ENCODE measurements at places on chromosomes 12 and 14.

- DNase-seq: no peak
Observed at GRCh38 chr14:96117101-96117897, 78.1 kb downstream of the C14orf132 start.

GRCh38 chr12:55732288-55732687 is 3.5 kb upstream of the CD63 start:
- no peak for DNase-seq

DNA sequence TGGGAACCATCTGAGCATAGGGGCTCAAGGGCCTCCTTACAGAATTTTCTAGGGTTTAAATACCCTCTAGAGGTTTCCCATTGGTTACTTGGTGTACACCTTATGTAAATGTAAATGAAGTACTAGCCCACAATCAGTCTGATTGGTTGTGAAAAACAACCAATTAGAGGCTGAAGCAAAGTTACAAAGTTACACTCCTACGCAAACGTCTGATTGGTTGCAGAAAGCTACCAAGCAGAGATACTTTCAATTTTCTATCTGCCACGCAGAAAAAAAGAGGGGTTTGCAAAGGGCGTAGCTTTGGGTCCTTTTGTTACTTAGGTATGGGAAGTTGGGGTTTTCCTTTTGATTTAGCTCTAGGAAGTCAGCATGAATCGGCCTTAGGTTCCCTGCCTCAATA is 1.8 kb upstream of the TMEM19 start:
- no peak for DNase-seq

DNA sequence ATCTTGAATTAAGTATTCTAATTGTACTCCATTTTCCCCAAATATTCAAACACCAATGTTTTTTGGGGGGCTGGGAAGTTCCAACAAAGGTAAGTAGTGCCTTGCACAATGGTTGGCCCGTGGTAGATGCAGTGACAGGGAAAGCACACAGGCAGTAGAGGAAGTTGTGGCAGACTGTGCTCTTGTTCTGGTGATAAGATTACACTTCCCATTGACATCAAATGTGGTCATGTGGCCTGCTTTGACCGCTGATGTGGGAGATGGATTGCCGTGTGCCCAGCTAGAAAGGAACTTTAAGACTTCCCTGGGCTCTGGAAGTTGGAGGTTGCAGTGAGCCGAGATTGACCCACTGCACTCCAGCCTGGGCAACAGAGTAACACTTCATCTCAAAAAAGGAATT is 223.8 kb downstream of the VRK1 start:
- DNase-seq: no peak

DNA sequence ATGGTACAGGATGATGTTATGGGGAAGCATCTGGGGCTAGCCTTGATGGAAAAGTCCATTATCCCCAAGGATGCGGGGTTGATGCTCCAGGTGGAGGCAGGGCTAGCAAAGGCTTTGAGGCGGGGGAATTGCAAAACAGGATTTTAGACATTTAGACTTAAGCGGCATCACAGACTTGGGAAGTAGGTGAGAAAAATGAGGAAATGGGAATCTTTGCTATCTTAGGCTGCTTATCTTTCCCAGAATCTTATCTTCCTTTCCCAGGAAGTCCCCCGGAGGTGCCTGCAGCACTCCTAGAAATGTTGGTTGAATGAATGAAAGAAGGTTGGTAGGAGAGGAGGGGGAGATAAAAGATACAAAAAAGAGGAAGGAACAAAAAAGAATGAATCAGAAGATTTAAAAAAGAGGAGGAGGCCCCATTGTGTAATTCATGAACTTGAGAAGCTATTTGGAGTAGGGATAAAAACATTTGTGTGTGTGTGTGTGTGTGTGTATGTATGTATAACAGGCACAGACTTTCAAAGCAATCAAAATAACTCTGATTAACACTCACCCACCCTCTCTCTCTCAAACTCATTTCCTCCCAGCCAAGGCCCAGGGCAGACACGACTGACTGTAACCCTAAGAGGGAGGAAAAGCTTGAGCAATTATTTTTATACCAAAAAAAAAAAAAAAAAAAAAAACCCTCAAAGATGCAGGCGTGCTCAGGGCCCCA is 62.5 kb upstream of the TBX3 start:
- no peak for DNase-seq

DNA sequence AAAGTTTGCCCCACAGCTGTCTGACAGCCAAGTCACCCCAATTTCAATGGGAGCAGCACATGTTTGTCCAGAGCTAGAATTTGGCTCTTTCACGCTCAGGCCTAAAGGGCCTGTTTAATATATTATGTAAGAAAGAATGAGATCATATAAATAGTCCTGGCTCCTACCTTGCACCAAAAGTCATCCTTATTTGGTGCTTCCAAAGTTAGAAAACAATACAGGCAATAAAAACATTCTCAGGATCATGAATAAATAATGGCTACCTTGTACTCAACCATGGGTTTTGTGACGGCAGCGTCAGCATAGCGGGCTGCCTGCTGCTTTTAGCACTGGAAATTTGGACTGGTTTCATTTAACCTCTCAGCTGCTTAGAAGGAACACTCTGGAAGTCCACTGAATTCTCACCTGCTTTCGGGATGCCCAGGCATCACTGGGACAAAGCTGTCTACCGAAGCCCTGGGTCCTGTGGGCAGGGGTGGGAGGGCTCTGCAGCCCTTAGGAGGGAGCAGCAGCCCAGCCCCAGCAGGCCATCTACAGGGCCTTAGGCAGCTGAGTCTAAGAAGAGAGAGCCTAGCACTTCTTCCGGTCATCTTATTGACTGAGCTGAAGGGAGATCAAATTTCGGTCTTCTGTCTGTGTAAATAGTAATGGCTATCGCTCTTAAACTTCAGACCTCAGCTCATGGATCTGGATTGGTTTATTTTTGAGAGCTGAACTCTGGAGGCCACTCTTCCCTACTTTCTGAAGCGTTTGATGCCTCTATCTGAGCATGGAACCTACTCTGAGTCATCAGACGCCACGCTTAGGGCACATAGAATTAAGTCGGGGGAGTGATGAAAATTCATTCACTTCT is 106.5 kb downstream of the SAMD4A start:
- no peak for DNase-seq

- DNase-seq: no peak
Observed at GRCh38 chr12:749751-750270, 2.6 kb upstream of the WNK1 start.

DNA sequence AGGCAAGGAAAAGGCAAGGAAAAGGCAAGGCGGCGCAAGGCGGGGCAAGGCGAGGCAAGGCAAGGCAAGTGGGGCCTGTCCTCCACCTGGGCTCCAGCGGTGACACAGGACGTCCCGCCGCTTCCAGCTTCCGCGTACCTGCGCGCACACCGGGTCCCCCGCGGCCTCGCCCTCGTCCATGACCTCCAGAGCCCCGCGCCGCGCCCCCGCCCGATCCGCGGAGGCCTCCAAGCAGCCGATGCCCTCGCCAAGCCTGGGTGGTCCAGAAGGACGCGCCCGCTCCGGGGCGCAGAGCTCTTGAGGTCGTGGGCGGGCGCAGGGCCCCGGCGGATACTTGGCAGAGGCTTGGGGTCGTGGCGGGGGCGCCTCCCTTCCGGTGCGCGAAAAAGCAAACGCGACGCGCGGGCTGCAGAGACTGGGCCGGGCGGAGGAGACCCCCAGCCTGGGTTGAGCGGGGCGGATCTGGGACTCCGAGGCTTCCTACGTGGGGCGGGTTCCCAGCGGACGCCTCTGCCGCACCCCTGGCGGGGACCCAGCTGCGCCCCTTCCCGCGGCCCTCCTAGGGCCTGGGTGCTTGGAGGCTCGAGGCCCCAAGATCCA is 60.8 kb upstream of the EIF5 start:
- DNase-seq: no peak

GRCh38 chr12:116539905-116540482 is 19.2 kb upstream of the MAP1LC3B2 start:
- DNase-seq: no peak

DNA sequence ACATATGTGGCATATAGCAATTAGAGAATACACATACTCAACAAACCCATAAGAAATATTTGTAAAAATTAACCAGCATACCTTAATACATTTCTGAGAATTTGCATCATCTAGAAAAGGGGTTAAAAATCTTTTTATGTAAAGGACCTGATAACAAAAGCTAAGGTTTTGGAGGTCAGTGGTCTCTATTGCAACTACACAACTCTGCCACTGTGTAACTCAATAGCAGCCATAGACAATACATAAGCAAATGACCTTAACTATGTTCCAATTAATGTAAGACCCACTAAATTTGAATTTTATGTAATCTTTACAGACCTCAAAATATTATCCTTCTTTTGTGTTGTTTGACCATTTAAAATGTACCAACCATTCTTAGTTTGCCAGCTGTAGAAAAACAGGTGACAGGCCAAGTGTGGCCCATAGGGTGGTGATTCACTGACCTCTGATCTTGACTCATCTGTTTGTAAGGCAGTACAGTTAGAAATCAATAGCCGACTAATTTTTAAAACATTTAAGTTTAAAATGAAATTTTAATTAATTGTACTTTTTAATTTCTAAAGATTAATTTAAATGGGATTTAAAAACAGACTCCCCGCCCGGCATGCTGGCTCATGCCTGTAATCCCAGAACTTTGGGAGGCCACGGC is 7.4 kb upstream of the EPS8 start:
- DNase-seq: no peak

- no peak for DNase-seq
Observed at GRCh38 chr12:15863984-15864383, 18.2 kb upstream of the STRAP start.

DNA sequence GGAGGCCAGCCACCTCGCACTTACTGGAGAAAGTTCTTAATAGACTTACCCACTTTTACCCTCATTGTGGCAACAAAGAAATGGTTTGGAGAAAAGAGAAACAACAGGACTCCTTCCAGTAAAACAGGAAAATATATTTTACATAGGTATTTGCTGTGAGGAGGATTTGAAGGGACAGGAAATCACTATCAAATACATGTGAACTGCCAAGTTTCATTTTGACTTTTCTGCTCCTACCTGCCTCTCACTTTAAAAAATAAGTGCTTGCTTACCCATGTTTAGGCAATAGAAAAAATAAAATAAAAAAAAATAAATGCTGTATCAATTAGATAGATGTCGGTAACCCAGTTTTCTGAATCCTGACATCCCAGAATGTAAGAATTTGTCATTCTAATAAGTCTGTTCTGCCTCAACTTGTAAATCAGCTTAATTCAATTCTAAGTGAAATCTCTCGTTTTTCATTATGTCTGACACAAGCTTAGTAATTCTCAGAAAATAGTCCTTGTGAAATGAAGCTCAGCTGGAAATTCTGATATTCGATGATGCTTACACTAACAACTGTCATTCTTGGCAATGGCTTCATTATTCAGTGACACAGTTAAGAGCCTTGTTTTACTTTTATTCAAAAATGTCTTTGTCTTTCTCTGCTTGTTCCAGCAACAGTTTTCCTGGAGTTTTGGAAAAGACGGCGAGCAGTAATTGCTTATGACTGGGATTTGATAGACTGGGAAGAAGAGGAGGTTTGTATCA is 131.3 kb downstream of the SLC5A8 start:
- no peak for DNase-seq

GRCh38 chr14:94176808-94177207 is 2.7 kb downstream of the PPP4R4 start:
- DNase-seq: no peak

- DNase-seq: no peak
Observed at GRCh38 chr14:78959674-78960264, 789.6 kb downstream of the NRXN3 start.

- DNase-seq: no peak
Observed at GRCh38 chr14:93019970-93020369, 95.8 kb downstream of the ITPK1 start.

DNA sequence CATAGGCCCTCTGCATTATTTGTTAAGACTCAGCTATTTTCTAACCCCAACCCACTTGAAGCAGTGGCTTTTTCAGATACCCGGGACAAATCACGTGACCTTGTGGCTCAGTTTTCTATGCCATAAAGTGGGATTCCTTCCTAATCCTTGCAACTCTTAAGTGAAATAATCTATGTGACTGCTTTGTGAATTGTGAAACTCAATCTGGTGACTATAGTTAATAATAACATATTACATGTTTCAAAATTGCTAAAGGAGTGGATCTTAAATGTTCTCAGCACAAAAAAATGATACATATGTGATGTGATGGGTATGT is 17.3 kb downstream of the EML1 start:
- no peak for DNase-seq

DNA sequence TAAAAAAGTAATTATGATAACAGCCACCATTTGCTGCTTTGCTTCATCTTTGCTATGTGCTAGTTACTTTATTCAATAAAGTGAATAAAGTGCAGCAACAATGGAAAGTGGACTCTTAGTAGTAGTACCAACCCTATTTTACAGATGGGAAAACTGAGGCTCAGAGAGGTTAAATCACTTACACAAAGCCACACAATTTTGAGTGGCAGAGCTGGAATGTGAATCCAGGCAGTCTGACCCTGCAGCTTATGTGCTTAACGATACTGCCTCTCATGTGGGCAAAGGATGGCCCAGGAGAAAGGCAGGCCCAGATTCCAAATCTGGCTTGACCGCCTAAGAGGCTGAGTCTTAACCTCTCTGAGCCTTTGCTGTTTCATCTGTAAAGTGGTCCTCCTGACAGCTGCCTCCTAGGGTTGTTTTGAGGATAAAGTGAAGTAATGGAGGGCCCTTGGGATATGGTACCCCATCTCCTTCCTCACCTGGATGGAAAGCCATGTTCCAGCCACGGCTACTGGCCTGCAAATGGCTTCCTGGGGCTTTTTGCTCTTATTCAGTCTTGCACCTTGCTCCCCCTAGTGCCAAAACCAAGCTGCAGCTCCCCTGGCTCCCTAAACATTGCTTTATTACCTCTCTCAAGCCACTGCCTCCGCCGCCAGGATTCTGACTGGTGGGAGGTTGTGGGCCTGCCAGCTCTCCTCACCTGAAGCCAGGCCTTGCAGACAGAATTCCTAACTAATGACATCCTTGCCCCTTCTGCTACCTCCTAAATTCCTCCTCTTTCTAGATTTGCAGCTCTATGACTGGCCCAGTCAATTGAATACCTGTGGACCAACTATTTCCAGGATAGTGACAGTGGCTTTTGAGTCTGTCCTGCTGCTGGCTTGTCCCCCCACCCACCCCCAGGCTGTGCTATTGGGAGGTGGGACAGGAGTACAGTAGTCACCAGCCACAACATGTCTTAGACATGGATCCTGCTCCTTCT is 283.3 kb upstream of the PWP1 start:
- no peak for DNase-seq

DNA sequence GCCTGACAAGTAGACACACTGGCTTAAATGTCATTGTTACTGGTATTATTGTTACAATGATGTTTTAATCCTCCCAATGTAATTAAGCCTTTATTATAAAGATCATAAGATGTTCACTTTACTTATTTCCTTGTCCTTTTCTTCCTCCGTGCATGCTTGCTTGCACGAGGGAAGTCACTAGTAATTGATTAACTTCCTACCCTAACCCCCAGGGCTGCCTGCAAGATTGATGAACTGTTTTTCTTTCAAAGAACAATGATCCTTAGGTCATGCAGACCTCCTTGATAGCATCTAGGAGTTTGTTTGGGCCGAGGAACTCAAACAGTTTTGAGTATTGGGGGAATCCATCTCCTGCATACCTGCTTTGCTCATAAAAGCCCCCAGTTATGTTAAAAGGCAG is 43.0 kb downstream of the GLRX5 start:
- DNase-seq: no peak

- DNase-seq: no peak
Observed at GRCh38 chr14:61492474-61492873, 171.1 kb downstream of the PRKCH start.

GRCh38 chr12:104971306-104971705 is 13.2 kb upstream of the SLC41A2 start:
- no peak for DNase-seq
